NCI-H1694 (cell line): ENCODE measurements at places on chromosomes 3 and 15.

DNA sequence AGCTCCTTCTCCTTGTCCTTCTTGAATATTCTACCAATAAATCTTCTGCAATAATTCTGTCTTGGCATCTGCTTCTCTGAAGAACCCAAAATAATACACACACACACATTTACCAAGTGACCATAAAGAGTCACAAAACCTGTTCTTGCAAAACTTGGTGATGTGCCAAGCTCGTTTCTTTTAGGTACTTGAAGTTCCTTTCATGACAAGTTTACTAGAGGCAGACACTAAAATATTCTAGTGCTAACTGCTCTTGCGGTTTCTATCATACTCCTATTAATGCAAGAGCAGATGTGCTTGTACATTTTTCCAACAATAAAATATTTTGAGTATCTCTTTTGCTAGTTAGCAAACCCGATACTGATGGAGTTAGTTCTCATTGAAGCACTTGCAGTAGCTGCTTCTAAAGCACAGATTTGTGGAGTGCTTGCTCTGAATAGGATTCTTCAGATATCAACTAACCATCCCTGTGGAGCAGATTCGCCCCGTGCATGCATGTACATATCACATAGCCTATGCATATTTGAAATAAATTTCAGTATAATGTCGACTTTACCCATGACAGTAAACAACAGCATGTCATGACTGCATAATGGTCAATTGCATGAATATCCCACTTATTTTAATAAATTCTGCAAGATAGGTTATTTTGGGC, 23.2 kb downstream of the HHLA2 start:
- DNase-seq = no peak

- DNase-seq = no peak
Measured at GRCh38 chr3:10907262-10907661, 85.3 kb upstream of the SLC6A1 start.

- no peak for DNase-seq
Measured at GRCh38 chr3:37853691-37854413, 7.8 kb upstream of the CTDSPL start.

DNA sequence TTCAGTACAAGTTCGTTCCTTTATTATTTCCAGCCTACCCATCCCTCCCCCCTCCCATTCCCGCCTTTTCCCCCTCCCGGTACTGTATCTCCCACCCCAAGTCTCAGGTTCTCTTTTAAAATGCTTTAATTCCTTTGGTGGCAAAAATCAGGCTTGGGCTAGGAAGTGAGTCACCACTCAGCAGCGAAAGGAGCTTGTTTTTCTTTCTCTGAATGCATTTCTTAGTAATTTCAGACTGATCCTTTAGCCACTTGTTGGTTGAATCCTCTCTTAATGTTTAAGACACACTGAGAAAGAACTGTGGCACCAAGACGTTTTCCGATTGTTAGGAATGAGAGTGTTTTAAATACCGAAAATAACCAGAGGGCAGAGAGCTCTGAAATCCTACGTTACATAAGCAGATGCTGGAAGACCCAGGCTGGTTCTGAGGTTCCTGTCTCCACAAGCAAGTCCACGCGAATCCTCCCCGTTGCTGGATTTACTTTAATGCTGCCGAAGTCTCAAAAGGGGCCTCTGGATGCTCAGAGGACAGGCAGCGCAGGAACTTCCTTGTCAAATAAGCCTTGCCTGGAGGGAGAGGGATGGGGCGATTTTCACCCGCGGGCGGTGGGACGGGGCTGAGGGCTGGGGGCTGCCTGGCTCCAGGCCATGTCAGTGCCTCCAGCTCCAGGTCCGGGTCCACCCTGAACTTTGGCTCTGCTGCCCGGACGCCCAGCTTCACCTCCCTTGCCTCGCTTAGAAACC, 854 bp upstream of the COL8A1 start:
- DNase-seq = no peak

DNA sequence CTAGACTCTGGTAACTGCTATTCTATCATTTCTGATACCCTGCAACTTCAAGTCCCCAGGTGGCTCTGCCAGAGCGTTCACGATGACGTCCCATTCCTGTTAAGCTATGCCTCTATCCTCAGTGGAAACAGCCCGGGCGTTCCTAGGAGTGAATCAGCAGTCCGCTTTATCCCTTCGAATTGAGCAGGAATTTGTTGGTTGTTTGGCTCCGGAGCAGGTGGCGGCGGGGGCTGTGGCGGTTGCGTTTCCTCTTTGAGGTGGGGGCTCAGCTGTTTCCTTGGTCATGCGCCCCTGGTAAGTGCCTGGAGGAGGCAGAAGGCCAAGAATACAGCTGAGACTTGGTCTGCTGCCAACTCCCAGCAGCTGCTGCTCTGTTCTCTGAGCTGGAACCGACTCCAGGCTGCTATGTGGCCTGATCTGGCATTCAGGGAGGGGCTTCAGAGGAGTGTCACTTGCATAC, 25.2 kb downstream of the ARPP21 start:
- peak; percentile 82 for DNase-seq

GRCh38 chr3:30162579-30162978, 443.8 kb upstream of the TGFBR2 start:
- no peak for DNase-seq

DNA sequence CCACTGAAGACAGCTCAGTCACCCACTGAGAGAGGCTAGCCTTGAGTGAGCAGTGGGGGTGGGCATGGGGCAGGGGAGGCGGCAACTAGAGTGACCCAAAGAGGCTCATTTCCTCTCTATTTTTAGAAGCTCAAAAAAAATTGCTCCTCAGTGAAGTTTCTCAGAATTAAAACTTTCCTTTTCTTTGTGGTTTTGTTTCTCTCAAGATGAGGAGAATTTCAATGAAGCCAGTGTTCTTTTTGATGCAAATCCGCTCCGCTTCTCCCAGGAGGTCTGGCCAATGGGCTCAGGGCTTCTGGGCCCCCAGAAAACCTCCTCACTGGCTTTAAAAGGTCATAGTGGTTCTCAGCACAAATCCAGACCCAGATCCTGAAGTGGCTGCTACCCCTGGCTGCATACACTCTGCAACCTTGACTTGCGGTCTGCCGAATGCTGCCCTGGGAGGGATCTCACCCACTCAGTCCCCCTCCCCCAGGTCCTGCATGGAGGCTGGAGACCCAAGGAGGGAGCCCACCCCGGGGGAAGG, at the start of gene ACSBG1:
Gene ACSBG1 (minus strand): TSS at position 51 of the 526 bp plus-strand sequence. CDS start 64 bp downstream, outside the sequence.
- no peak for DNase-seq

GRCh38 chr3:169842960-169843359, 26.8 kb downstream of the LRRC31 start:
- DNase-seq = no peak

DNA sequence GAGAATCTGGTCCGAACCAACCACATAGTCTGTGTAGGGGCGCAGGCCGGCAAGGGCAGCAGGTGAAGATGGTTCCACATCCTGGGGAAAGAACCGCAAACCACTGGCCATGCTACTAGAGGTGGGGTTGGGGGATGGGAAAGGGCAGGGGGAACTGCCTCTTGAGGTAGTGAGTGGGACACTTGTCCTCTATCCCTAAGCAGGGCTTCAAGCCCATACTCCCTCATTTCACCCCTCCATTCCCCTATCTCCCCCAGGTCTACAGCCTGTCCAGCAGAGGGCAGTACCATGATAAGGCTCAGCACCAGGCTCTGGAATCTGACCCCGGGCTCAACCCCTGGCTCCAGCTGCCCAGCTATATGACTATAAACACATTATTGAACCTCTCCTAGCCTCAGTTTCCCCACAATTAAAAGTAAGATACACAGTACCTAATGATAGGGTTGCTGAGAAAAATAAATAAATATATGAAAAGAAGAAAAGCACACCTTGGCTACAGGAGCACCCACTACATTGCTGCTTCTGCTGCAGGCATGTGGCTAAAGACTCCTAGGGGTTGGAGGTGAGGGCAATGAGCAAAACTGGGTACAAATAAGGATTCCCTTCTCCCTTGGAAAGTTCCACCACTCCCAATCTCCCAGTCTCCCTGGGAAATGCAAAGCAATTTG, 6.3 kb downstream of the GORASP1 start:
- DNase-seq = no peak

- no peak for DNase-seq
Measured at GRCh38 chr15:66462627-66463026, 34.9 kb downstream of the SNAPC5 start.

- DNase-seq = no peak
Measured at GRCh38 chr3:98553753-98554152, 22.0 kb downstream of the GPR15 start.

GRCh38 chr3:37645517-37646380, 215.9 kb upstream of the CTDSPL start:
- DNase-seq = no peak

DNA sequence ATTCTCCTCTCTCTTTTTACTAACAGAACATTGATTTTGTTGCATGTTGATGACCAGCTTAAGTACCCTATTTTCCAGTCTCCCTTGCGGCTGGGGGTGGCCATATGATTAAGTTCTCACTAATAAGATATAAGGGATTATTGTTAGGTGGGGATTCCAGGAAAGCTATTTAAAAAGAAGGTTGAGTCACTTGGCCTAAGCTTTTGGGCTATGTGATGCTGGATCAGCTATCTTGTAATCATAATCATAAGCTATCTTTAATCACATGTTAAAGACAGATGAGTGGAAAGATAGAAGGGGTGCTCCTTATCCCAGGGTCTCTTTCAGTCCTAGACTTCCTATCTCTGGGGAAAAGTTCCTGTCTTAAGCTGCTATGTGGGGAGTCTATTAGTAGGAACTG, 59.9 kb downstream of the CGNL1 start:
- no peak for DNase-seq
